ENCODE measurements at places on chromosomes 3 and 15. TPM values are rescaled to one million over a fixed set of nuclear protein-coding genes. Genes with fewer than 3 reads are reported as not detected.

The NAALADL2 gene
- 3.3 TPM for total RNA-seq

The MBD4 gene
- total RNA-seq = 22.3 TPM

The DGKG gene
- total RNA-seq = 0.64 TPM

The SH2D7 gene
- total RNA-seq = not detected

- no peak overlapping the region for H3K4me3 ChIP-seq
- no peaks in the 10 kb centered on the region for H3K36me3 ChIP-seq
- H3K4me1 ChIP-seq = peaks cover 8% of the 10 kb centered on the region
- H3K27me3 ChIP-seq = no peaks in the 10 kb centered on the region
- peak; percentile 21 for DNase-seq
Observed at GRCh38 chr15:57019496-57020160, 101.2 kb downstream of the TCF12 start.

DNA sequence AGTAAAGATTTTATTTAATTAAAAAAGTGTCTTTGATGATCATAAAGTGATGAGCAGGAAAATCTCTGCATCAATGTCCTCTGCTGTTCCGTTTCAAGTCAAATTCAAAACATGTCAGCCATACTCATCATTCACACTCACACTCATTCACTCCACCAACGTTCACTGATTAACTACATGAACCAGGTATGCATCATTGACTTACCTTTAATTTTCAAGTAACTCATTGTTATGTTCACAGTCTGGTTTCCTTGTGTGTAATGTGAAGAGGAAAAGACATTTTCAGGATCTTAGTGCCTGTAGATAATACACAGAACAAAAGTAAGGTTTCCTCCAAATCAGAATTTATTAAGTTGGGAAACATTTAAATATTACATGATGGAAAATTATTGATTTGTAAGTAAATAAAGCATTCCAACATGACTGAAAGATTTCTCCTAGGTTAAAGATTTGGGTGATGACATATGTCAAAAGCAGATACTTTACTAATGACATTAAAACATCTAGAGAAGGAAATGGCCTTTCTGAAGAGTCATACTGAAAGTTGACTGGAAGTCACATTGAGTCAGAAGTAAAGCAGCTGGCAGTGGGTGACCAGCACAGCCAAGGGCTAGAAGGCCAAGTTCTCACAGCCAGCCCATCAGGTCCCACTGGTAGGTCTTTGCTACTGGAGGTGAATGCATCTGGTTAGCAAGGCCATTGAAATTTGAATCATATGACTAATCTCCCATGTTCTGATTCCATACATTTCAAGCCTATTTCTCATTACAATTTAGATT is 251.9 kb downstream of the CDIN1 start:
- H3K27ac ChIP-seq = peak overlapping the region; percentile 71
- no peaks in the 10 kb centered on the region for H3K36me3 ChIP-seq
- H3K4me3 ChIP-seq = no peak overlapping the region
- peak; percentile 71 for DNase-seq
- H3K27me3 ChIP-seq = no peaks in the 10 kb centered on the region

DNA sequence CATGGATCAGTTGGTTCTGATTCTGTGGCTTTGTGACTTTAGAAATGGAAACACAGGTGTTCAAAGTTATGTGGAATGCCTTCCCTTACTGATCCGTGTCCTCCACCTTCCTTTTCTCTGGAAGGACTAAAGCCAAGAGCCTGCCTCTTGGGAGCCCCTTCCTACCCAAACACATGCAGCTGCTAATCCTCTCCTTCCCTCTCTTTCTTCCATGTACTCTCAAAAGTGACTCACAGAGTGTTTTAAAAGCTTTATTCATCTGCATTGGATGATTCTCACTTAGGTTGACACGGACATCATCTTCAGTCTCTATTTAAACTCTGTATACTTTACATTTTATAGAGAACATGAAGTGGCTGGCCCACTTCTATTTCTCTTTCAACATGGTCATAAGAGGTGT is 856.5 kb upstream of the ARPP21 start:
- no peak overlapping the region for H3K4me3 ChIP-seq
- no peaks in the 10 kb centered on the region for H3K4me1 ChIP-seq
- no peaks in the 10 kb centered on the region for H3K27me3 ChIP-seq
- no peaks in the 10 kb centered on the region for H3K36me3 ChIP-seq
- H3K27ac ChIP-seq = no peak overlapping the region
- DNase-seq = no peak

- no peaks in the 10 kb centered on the region for H3K4me1 ChIP-seq
- H3K36me3 ChIP-seq = no peaks in the 10 kb centered on the region
- no peak for DNase-seq
- H3K27ac ChIP-seq = no peak overlapping the region
- H3K27me3 ChIP-seq = no peaks in the 10 kb centered on the region
Observed at GRCh38 chr15:88080616-88081015, 175.9 kb downstream of the NTRK3 start.

DNA sequence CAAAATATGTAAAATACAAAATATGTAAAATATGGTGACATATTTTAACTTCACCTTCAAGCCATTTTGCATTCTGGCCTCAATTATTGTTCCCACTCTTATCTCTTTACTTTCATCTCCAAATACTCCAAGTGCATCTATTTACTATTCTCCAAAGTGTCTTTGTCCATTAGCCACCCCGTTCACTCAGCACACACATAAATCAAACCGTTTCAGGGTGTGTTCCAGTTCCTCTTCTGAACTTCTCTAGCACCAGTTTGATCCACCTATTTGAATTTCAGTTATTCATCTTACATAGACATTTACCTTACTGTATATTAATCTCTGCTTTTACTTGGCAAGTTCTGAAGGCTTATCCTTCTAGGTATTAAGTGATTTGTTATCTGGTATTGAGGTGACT is 45.1 kb downstream of the SGO1 start:
- no peaks in the 10 kb centered on the region for H3K4me1 ChIP-seq
- H3K27me3 ChIP-seq = no peaks in the 10 kb centered on the region
- no peaks in the 10 kb centered on the region for H3K36me3 ChIP-seq
- DNase-seq = no peak

- no peak overlapping the region for H3K4me3 ChIP-seq
- DNase-seq = no peak
- peaks cover 48% of the 10 kb centered on the region for H3K27me3 ChIP-seq
- H3K27ac ChIP-seq = no peak overlapping the region
Observed at GRCh38 chr15:78621810-78622402, 1.1 kb upstream of the CHRNA3 start.

DNA sequence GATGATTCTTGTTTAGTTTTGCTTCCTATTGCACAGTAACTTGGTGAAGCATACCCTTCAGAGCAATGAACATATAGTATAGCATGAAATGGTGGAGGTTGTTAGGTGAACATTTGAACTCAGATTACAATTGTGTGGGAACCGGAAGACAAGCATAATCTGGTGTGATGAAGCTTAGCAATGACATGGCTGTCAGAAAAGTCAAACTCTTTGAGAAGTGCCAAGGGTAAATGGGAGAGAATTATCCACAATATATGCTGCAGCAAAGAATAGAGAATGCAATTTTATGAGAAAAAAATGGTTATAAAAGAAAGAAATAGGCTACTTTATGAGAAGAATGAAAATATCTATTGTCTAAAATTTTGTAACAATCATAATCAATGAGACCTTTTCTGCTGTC is 1536.7 kb downstream of the SI start:
- H3K27me3 ChIP-seq = no peaks in the 10 kb centered on the region
- no peaks in the 10 kb centered on the region for H3K4me1 ChIP-seq
- no peak for DNase-seq

DNA sequence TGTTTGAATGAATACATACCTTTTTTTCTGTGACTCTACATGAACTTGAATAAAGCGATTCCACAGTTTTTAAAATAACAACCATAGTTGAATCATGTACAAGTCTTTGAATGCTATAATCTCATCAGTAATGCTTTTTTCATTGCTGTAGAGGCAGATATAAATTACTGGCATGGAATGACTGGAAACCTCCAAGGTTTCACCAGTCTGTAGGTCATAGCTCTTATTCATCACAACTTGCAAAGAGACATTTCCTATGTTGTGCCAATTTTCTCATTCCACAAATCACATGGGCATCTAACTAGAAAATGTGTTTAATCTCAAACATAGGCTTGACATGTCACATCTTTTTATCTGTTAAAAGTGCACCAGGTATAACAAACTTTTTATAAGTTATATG is 407.1 kb upstream of the KCNMB2 start:
- peak; percentile 59 for DNase-seq
- H3K36me3 ChIP-seq = no peaks in the 10 kb centered on the region
- no peaks in the 10 kb centered on the region for H3K27me3 ChIP-seq
- H3K4me1 ChIP-seq = no peaks in the 10 kb centered on the region

GRCh38 chr15:25250906-25251622 is 187.8 kb downstream of the UBE3A start:
- H3K36me3 ChIP-seq = no peaks in the 10 kb centered on the region
- no peaks in the 10 kb centered on the region for H3K27me3 ChIP-seq
- DNase-seq = no peak
- no peak overlapping the region for H3K4me3 ChIP-seq

DNA sequence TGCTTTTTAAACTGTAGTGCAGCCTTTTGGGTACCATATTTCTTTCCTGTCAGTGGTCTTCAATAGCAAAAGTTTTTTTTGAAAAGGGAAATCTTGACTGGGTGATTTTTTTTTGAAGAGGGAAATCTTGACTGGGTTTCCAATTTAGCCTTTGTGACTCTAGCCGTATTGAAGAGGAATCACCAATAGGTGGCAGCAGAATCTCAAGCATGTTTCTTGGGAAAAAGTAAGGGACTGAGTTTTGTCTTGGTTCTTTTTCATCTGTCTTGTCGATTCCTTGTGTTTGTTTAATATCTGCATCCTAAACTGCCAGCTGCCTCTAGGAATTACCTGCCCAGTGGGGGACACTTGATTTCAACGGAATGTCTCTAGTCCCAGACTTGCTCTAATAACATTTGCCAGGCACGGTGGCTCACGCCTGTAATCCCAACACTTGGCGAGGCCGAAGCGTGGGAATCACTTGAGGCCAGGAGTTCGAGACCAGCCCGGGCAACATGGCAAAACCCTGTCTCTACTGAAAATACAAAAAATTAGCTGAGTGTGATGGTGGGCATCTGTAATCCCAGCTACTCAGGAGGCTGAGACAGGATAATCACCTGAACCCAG is 89.2 kb downstream of the RBPMS2 start:
- H3K27ac ChIP-seq = no peak overlapping the region
- no peak overlapping the region for H3K4me3 ChIP-seq
- H3K27me3 ChIP-seq = no peaks in the 10 kb centered on the region
- H3K36me3 ChIP-seq = peaks cover 45% of the 10 kb centered on the region
- no peaks in the 10 kb centered on the region for H3K4me1 ChIP-seq
- DNase-seq = peak; percentile 18

DNA sequence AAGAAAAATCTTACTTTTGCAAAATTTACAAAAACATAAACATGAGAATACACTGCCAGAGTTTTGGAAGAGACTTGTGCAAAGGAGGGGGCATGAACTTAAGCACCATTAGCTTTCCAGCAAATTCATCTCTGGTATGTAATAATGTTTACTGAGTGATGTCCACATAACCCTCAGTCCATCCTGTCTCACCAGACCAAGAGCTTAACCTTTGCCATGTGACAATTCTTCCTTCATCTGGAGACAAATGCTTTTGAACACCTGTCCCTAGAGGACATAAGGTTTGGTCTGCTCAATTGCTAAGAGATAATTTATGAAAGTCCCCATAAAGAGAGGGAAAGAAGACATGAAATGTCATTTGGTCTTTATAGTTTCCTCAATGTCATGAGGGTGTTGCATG is 412.3 kb downstream of the ERC2 start:
- no peaks in the 10 kb centered on the region for H3K27me3 ChIP-seq
- no peaks in the 10 kb centered on the region for H3K36me3 ChIP-seq
- H3K4me1 ChIP-seq = no peaks in the 10 kb centered on the region
- DNase-seq = no peak
- H3K4me3 ChIP-seq = no peak overlapping the region

GRCh38 chr15:98937413-98938104 is 70.0 kb downstream of the PGPEP1L start:
- DNase-seq = no peak
- no peak overlapping the region for H3K4me3 ChIP-seq
- H3K27ac ChIP-seq = no peak overlapping the region
- no peaks in the 10 kb centered on the region for H3K4me1 ChIP-seq

DNA sequence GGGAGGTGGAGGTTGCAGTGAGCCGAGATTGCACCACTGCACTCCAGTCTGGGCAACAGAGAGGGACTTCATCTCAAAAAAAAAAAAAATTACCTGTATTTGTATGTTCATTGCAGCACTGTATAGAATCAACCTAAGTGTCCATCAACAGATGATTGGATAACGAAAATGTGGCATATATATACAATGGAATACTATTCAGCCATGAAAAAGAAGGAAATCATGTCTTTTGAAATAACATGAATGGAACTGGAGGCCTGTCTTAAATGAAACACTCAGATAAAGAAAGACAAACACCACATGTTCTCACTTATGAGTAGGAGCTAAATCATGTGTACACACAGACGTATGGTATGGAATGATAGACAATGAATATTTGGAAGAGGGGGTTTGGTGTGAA is 59.4 kb upstream of the MEF2A start:
- no peaks in the 10 kb centered on the region for H3K36me3 ChIP-seq
- peaks cover 2% of the 10 kb centered on the region for H3K27me3 ChIP-seq
- H3K4me3 ChIP-seq = no peak overlapping the region
- DNase-seq = no peak

DNA sequence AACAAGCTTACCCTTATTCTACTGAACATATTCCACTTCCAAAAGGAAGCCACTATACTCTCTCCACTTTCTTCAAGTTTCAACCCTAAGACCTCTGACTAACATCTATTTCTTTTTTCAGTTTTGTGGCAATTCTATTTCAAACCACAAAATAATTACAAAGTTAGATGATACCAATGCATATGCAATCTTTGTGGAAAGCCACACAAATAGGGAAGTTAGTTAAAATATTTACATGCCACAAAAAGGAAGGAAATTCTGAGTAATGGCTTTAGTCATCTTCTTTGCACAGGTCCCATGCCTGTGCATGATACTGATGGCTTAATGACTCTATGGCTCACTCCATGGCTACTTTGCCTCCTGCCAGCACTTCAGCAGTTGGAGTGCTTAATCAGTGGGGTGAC is 57.0 kb upstream of the MCTP2 start:
- H3K36me3 ChIP-seq = no peaks in the 10 kb centered on the region
- no peaks in the 10 kb centered on the region for H3K4me1 ChIP-seq
- peak; percentile 57 for DNase-seq
- H3K4me3 ChIP-seq = no peak overlapping the region
- H3K27me3 ChIP-seq = peaks cover 2% of the 10 kb centered on the region
- H3K27ac ChIP-seq = no peak overlapping the region
